ENCODE measurements at places on chromosomes 6 and 20.

DNA sequence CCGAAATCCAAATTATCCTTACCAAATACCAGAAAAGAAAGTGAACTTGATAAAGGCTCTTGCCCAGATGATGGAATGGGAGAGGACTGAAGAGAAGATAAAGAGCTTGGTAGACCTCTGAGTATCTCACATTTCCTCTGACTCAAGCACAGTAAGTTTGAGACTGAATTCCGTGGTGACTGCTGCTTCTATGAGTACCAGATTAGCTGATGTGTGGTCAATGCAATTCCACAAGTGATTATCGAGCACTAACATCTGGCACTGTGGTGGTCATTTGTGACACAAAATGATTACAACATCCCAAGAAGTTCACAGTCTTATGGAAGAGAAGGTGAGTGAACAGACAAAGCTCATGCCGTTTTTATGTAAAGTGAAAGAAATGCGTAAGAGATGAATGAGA is 2.6 kb upstream of the RPS6KA2 start:
- DNase-seq = peak; percentile 51

DNA sequence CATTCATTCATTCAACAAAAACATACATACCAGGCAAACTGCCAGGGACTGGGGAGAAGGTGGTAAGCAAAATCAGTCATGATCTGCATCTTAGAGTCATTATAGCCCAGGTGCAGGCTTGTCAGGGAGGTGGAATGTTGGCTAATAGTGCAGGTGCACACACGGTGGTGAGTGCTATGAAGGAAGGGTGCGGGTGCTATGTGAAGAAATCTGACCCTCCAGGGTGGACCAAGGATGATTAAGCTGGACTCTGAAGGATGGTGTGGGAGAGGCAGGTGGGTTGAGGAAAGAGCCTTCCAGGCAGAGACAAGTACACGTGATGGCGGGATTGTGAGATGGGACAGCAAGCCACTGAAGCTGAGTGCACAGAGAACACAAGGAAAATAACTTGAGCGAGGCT is 77.4 kb downstream of the B3GAT2 start:
- no peak for DNase-seq

- DNase-seq = no peak
Observed at GRCh38 chr20:63955281-63955826, 862 bp downstream of the UCKL1 start.

DNA sequence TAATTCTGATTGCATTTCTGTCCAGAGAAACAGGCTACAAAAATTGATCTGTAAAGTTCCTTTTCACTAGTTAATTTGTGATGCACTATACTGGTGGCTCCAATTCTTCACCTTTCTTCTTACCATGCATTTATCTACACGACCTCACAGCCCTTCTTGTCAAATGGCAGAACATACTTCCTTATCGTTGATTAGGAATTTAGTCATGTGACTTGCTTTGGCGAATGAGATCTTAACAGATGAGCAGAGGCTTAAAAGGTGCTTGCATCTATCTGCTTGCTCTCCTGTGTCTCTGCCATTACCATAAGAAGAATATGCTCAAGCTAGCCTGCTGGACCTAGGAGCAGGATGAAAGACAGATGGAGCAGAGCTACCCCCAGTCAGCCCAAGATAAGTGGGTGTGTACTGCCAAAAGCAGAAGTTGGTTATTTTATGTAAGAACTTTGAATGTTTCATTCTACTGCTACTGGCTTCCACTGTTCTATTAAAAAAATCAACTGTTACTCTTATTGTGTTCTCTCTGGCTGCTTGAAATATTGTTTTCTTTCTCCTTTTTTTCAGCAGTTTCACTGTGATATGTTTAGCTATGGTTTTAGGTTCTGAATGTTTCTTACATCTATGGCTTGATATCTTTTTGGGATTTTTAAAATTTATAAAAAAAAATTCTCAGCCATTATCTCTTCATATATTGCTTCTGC is 40.2 kb upstream of the RBM24 start:
- DNase-seq = no peak
